ACHN (cell line): ENCODE measurements at places on chromosomes 6 and 20.
A peak's percentile ranks its signal among the peaks of the same experiment; 100 is the strongest.

- peak; percentile 42 for DNase-seq
Observed at GRCh38 chr6:31402324-31403282, 792 bp upstream of the MICA start.

DNA sequence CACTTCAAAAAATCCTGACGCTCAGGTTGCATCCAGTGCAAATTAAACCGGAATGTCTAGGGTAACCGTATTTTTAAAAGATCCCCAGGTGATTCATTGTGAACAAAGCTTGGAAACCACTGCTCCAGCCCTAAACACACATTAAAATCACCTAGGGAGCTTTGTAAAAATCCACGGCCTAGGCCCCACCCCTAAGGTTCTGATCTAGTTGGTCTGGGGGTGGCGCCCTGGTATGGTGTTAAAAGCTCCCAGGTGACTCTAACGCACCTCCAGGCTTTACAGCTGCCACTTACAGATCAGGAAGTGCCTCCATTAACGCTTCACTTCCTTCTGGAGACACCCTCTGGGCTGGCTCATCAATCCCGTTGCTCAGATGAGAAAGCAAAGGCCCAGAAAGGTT lies 92.2 kb downstream of the GRM4 start:
- no peak for DNase-seq

GRCh38 chr20:34891166-34892062 lies 15.0 kb downstream of the ACSS2 start:
- DNase-seq: no peak

- no peak for DNase-seq
Observed at GRCh38 chr6:157798851-157799250, 24.2 kb upstream of the SNX9 start.

DNA sequence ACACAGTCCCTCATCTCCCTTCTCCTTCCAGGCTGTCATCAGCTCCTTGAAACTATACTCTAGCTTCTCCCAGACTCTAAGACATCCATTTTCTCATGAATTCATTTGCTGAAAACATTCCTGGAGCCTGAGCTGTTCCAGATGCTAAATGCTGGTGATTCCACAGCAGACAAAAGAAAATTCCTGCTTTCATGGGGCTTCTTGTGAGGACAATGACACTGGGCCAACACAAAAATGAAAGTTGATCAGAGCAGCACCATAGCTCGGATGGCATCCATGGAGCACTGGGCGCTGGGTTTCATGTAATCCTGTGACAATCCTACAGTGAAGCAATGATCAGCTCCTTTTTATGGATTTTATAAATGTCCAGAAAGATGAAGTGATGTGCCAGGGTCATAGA lies 47.4 kb upstream of the STX16 start:
- DNase-seq: no peak

GRCh38 chr6:73614802-73615201 lies 39.0 kb downstream of the SLC17A5 start:
- DNase-seq: no peak

- no peak for DNase-seq
Observed at GRCh38 chr6:27312950-27313271, 838 bp upstream of the POM121L2 start.
